ENCODE measurements at places on chromosomes 16 and 17. TPM values are rescaled to one million over a fixed set of nuclear protein-coding genes. Genes with fewer than 3 reads are reported as not detected.

Gene AANAT
- 0.17 TPM for total RNA-seq

Gene TP53TG3C
- not detected for total RNA-seq

Gene TNRC6C
- total RNA-seq: 5.3 TPM

Gene CLDN7
- total RNA-seq: 6.5 TPM

Gene SEPTIN12
- total RNA-seq: not detected

Gene ARL5C
- not detected for total RNA-seq

Gene CCL16
- total RNA-seq: not detected

Gene RHBDL3
- total RNA-seq: under 0.01 TPM

Gene CPNE7
- total RNA-seq: 31.6 TPM

Gene CDH11
- 176 TPM for total RNA-seq

Gene ACAP1
- total RNA-seq: 0.58 TPM

Gene NPIPA3
- 1.2 TPM for total RNA-seq

Gene MT1M
- total RNA-seq: 5.1 TPM

Gene TNP2
- not detected for total RNA-seq

Gene PRAC1
- not detected for total RNA-seq

Gene AATK
- total RNA-seq: 0.66 TPM

Data from smooth muscle cell of trachea (primary cell).